CD4-positive, alpha-beta T cell treated with Interleukin-12 subunit alpha and Interleukin-12 subunit beta, for 1 hour (primary cell): ENCODE measurements at places on chromosomes 5 and 9.

DNA sequence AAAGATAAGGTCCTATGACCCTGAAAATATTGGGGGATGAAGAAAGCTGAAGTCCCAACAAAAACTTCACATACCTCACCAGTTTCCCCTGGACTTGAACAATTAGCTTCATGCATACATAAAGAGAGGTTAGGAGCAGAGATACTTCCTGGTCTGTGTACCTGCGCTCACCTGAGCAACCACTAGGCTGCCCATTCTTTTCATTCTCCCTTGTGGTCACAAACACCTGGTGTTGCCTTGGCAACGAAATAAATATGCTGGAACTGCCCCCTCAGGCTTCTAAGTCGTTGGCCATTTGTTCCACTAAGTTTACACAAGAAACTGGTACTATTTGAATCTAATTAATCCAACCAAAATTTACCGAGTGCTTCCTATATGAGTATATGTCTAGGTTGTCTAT, 18.1 kb downstream of the OTP start:
- no peak for DNase-seq

DNA sequence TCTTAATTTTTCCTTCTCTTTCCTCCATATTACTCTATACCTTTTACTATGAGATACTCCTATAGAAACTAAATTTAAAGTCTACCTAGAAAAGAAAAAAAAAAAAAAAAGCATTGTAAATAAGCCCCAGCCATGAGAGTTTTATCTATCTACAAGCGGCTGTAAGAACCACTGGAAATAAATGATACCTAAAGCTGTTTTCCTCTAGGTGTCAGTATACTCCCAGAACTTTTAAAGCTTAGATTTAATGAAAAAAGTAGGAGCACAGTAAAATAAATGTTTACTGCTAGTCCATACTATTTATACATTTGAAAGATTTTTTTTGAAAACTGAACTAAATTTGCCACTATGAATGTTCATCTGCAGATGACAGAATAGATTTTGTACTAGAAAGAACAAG, 26.2 kb downstream of the TYRP1 start:
- DNase-seq: no peak

DNA sequence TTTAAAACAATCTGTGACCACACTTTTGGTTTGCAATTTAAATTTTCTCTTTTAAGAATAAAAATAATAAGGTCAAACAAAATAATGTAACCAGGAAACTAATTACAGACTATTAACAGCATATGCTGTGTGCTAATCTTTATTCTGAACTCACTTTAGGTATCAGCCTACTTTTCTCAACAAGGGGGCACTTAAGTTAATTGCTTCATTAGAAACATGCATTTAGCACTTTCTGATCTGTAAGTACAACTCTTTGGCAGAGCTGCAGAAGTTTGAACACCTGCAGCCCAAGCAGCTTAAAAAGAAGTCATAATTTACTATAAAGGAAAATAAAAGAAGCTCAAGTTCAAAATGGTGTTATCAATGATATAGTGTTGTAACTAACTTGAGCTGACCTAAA, 21.7 kb downstream of the XRCC4 start:
- no peak for DNase-seq

GRCh38 chr5:80463269-80463668, 24.6 kb upstream of the FAM151B start:
- no peak for DNase-seq

DNA sequence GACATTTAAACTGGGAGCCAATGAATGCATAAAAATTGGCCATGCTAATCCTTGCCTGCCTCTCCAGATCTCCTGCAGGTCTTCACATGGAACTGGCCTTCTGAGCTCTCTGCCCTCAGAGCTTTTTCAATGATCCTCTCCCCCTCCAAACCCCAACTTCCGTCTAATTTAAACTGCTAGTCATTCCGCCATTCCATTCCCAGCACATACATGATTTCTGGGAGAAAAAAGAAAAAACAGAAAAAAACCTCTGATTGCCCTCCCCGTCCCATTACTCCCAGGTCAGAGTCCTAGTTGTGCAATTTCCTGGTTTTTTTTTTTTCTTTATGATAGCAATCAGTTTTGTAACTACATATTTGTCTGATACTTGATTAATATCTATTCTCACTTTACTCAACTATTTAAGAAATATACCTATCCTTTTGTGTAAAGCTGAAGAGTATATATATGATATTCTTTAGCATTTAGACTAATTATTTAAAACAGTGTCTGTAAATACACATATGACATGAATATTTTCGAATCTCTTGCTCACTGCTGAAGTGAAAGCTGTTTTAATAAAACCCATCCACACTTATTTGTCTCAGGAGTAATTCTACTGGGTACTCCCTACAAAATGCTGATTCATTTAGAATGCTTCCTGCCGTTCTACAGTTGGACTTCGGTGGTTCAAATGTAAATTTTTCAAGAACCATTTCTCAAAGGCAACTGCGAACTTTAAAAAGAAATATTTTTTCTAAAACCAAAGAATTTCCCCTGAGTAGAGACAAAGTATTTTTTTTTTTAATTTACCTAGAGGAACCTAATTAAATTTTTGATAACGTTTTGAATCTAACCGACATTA, 1.6 kb downstream of the HINT1 start:
- peak; percentile 25 for DNase-seq

DNA sequence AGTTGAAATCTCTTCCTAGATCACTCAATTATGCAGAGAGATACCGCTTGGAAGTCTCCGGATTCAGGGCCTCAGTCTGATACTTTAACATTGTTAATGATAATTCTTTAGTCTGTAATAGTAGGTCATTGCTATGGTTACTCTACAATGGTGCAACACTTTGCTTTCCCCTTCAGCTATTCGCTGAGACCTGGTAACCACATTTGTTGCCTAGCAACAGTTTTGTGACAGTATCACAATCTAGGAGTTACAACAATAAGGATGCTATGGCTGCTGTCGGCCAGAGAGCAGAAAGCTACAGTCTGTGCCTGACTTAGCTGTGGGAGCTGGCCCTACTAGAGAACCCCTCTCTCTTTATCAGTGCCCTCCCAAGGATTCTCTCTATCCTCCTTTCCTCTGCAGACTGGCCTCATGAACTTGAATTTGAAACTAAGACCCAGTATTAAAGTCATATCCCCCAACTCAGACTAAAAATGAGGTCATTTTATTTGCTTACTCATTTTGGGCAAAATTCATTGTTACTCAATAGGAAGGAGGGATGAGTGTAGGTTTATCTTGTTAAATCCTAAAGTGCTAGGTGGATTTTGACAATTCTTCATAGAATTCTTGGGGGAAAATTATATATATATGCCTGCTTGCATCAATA, 39.3 kb downstream of the NR2F1 start:
- DNase-seq: peak; percentile 78

DNA sequence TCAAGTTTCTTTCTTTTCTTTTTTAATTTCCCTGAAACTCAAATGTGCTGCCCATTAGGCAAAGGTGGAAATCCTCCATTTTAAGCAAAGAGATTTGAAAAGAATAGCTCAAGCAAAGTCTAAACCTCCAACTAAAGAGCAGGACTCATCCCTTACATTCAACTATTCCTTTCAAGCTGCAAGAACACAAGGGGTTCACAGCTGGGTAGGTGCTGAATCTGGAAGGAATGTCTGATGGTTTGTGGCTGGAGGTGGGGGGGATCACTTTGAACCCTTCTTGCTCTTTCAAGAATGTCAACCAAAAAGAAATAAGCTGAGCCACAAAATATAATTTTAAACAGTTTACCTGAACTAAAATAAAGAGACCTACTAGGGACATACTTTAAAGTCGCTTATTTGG, 375.7 kb upstream of the CDH10 start:
- DNase-seq: no peak

DNA sequence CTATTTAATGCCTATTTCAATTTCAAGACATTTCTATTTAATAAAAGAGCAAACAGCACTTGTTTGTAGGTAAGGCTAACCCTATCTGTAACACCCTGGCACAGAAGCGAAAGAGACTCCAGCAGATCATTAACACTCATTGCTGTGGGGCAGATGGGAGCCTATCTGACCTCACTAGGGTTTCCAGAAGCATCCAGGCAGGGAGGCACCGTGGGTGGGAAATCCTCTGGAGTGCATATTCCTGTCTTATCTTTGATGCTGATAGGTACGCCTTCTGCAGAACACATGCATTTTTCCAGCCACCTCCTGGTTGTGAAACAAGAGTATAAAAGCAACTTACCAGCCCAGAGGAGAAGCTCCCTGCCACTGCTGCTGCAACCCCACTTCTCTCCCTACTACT, 233.7 kb downstream of the GLIS3 start:
- DNase-seq: no peak

GRCh38 chr9:90478821-90479220, 163.8 kb downstream of the DIRAS2 start:
- DNase-seq: no peak
